ENCODE measurements at places on chromosomes 3 and 15.

- DNase-seq = no peak
Observed at GRCh38 chr3:126154391-126155279, 25.8 kb downstream of the ALDH1L1 start.

DNA sequence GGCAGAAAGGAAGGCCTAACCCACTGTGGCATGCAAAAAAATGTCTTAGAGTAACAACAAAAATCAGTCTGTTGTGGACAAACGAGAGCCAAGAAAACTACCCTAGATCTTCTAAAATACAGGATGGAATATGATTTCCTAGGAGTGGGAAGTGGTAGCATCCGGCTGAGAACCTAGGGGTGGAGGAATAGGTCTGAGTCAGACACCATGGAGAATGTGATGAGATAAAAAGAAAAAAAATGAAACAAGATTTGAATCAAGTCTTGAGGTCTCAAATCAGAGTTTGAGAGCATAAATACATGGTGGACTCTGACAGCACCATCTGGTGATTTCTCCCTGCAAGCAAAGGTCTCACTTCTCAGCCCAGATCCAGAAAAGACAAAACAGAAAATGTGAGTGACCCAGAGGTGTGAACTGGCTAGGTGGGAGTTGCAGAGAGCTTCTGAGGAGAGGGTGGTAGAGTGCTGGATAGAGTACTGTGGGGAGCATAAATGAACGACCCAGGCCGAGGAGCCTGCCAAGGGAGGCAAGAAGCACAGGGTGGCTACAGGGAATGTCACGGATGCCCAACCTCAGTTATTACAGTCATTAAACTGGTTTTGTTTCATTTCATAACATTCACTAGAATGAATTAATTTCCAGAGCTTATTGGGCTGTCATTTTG is 27.6 kb upstream of the VEPH1 start:
- DNase-seq = no peak

DNA sequence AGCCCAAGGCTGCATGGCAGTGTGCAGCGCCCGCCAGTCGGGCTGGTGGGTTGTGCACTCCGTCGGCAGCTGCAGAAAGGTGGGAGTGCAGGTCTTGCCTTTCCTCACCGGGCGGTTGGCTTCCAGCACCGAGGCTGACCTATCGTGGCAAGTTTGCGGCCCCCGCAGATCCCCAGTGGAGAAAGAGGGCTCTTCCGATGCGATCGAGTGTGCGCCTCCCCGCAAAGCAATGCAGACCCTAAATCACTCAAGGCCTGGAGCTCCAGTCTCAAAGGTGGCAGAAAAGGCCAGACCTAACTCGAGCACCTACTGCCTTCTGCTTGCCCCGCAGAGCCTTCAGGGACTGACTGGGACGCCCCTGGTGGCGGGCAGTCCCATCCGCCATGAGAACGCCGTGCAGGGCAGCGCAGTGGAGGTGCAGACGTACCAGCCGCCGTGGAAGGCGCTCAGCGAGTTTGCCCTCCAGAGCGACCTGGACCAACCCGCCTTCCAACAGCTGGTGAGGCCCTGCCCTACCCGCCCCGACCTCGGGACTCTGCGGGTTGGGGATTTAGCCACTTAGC is 4.3 kb downstream of the ISL2 start:
- DNase-seq = no peak

DNA sequence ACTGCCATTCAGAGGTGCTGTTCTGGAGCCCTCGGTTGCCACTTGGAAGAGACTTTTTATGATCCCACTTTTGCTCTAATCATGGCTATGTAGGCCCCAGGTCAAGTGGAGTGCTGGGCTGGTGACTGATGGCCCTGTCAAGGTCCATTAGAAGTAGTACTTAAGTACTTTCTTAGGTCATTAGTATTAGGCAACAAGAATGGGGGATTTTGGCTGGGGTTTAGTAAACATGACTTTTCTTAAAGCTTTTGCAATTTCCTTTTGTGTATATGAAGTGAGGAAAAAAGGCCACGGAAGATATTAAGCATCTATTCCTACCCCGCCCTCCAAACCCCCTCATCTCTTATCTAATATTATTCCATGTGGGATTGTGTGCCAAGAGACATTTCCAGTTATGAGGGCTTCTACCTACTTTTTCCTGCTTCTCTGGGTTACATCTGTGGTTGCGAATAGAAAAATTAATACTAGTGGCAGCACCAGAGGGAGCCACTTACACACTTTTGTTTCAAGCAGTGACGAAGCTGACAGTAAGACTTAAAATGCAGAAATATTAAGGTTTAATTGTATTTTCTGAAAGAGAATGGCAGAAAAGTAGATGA is 13.9 kb downstream of the NLGN1 start:
- DNase-seq = no peak

DNA sequence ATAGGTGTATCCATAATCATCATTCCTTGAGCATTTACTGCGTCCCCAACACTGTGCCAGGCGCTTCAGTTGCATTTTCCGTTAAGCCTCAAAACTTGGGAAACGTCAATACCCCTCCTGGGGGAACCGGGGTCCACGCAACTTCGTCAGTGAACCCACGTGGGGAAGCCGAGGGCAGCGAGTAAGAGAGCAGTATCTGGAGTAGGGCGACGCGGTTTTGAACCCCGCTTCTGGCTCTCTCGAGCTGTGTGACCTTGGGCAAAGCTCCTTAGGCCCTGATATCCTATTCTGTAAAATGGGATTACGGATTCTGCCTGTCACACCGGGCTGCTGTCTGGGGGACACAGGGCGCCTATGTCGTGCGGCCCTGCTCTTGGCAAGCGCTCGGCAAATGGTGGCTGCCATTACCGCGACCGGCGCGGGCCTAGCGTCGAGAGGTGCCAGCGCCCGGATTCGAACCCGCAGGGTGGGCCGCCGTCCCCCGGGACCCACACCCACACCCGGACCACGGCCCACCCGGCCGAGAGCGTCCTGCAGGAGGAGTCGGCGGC is 590 bp downstream of the POLG start:
- peak; percentile 40 for DNase-seq

DNA sequence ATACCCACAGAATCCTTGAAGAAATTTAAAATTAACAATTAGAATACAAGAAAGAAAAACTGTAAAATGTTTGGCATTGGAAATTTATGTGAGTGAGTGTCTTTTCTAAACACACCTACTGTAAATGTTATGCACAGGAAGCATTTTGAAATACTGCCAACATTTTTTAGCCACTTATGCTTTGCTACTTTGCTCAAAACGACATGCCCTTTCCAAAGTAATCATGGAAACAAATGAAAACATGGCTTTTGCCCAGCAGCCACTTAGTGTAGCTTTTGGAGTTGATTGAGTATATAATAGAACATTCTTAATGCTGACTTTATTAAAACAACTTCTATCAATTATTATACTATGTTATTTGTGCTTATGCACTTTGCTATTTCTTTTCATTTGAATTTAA is 823.0 kb downstream of the CADM2 start:
- DNase-seq = no peak

DNA sequence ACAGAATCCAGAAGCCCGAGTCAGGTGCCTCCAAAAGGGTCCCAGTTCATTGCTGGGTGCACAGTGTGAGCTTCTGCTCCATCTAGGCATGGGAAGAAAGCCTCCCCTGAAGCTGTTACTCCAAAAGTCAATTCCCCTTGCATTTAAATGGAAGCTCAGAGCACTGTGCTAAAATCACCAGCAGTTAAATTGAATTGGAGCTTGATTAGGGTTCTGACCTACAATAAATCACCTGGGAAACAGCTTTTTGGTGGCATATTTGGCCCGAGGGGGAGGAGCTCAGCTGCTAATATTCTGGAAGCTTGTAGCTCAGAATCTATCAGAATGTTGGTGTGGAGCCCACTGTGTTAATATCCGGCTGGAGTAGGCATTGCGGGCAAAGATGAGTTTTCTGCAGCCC is 87.1 kb upstream of the RGMA start:
- no peak for DNase-seq

DNA sequence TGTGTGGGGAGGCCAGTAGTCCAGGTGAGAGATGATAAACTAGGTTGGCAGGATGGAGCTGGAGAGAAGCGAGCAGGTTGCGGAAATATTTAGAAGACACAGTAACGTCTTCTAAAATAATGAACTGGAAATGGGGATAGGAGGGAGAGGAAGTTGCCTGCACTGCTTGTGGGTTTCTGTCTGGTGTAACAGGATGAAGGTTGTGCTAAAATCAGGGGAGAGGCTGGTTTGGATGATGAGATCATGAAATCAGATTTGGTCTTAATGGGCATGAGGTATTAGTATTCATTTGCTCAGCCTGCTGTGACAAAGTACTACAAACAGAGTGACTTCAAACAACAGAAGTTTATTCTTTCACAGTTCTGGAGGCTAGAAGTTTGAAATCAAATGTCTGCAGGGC is 32.1 kb upstream of the TNFAIP8L3 start:
- no peak for DNase-seq

GRCh38 chr3:175852560-175852959 is 993.4 kb downstream of the NAALADL2 start:
- DNase-seq = no peak

- no peak for DNase-seq
Observed at GRCh38 chr3:149599236-149599635, 58.6 kb downstream of the WWTR1 start.

DNA sequence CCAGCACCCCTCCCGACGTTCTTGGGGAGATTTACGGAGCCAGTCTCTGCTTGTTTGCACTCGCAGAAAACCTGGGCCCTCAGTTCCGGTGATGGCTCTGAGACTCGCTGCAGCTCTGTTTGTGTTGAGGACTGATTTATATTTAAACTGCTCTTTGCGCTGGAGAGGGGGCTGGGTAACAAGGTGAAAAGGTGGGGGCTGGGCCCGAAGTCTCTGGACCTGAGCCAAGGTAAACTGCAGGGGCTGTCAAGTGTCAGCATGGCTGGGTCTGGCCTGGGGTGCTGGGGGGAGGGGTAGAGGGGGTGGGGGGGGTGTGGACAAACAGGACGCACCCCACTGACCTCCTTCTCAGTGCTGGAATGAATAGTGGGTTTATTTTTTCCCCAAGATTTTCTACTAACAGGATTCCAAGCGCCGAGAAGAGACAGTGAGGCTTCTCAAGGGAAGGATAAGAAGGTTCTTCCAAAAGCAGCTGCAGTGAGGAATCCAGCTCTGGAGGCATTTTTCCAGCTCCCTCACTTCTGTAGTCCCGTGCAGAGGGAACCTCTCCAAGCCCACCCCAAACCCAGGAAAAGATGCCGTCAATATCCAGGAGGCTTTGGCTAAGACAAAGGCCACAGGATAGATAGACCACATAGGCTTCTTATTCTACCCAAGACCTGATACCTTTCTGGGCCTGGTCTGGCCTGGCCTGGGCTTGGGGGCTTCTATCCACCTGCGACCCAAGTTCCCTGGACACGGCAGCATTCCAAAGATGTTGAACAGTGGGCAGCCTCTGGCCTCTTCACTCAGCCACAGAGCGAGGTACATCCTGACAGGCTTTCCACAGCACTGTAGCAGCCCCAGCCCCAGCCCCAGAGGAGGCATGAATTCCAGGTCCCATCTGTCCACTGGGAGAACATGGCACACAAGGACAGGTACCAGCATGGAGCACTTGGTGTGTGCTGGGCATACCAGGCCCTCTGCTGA is 938 bp upstream of the SLCO2A1 start:
- DNase-seq = no peak

GRCh38 chr3:294096-294495 is 97.5 kb downstream of the CHL1 start:
- no peak for DNase-seq

DNA sequence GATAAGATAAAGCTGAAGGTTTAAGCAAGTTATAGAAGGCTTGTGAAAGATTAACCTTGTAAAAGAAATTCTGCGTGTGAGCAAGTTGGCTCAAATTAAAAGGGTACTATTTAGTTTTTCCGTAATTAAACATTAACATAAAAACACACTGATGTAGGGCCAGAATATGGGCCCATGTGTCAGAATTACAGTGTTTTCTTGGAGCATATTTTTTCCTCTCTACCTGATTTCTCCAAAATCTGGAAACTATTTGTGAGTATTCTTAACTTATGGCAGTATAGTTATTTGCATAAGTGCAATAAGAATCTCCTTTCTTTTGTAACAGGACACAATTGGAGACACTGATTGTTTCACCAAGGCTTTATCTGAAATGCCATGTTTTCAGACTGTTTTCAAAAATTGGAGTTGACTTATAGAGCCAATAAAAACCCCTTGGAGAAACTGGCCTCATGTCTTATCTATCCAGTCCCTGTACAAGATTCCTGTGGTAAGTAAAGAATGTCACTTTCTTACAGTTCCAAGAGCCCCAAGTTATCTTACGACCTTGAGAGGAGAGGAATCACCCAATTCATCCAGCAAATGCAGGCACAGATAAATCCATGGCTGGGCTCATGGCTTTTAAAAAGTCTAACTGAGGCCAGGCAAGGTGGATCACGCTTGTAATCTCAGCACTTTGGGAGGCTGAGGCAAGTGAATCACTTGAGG is 47.8 kb upstream of the P2RY1 start:
- DNase-seq = no peak

DNA sequence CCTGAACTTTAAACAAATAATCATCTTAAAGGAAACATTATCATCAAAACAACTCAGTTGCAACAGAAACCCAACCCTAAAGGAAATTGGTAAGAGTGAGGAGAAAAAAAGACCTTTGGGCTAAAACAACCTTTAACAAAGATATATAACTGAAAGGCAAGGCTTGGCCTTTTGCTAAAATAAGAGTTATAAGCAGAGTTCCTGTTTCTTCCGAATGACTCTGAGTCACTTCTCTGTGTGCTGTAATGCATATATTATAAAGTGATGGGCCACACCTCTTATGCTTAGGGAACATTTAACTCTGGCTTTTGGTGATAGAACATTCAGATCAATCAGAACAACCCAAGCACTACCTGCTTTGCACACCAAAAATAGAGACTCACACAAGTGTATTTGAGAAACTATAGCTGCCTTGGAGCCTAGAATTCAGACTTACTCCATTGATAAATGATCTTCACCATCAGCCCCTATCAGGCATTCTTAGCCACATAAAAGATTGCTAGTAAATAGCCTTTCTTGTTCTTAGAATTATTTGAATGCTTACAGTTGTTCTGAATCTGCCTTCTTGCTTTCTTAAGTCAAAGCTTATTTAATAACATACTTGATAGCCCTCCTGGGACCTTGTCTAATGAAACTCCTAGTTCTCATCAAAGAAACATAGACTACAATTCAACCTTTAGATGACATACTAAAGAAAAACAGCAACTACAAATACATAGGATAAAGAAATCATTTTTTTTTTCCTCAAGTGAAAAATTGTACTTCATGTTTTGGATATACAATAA is 294.2 kb upstream of the SEMA6D start:
- DNase-seq = no peak

GRCh38 chr3:16723978-16724377 is 118.8 kb upstream of the DAZL start:
- DNase-seq = no peak

DNA sequence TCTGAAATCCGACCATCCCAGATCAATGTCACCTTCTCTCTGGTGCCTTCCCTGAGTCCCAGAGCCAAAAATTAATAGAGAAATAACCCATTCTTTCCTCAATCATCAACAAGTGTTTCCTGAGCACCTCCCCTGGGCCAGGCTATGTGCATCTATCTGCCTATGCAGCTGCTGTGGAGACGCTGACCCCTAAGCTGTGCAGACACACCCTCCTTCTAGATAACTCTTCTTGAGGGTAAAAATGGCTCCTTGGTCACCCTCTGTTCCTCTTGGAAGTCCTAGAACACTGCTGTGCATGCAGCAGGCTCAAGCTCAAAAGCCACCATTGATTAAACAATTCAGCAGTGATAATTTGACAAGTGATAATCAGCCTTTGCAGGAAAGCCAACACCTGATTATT is 18.4 kb downstream of the CA12 start:
- DNase-seq = no peak

Data from HL-60 (cell line).